ENCODE measurements at places on chromosomes 6 and 20.

DNA sequence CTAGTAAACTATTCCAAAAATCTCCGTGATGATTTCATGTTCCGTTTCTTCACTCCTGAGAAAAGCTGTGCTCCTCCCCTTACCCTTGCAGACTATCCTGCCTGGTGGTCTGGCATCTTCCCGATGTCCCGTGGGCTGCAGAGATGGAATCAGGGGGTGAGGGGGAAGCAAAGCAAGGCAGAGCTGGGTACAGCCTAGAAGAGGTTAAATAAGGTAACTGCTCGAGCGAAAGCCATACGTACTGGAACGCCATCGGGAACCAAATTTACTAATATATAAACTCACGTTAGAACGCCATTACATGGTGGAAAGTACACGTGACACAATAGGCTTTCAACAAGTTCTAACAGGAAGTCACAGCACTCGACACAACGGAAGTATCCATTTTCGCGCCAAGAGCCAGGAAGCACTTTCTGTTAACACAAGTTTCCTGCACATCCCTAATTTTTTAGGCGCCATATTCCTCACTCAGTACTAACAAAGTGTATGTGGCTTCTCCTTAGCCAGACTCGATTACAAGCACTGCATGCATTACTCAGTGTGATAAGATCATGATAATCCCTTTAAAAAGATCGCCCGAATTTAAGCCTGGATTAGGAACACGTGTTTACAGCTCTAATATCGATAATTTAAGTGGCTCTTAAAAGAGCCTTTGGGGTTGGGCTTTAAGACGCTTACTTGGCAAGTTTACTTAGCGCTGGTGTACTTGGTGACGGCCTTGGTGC, 101.6 kb upstream of the PRSS16 start:
- DNase-seq, result peak; percentile 95

DNA sequence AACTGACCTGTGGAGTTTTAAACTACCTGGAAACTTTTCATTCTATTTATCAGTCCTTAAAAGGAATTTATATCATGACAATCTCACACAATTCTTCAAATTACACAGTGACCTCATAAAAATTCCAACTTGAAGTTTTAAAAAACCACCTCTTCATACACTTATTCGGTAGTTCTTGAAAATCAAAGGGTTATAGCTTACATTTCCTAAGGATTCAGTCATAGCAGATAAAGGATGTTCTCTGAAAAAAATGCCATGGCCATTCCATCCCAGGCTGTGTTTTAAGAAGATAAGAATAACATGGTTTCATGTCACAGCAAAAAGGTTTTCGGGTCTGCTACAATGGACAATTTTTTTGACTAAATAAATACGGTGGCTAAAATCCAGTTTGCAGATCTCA, 41.2 kb downstream of the GOPC start:
- no peak for DNase-seq

DNA sequence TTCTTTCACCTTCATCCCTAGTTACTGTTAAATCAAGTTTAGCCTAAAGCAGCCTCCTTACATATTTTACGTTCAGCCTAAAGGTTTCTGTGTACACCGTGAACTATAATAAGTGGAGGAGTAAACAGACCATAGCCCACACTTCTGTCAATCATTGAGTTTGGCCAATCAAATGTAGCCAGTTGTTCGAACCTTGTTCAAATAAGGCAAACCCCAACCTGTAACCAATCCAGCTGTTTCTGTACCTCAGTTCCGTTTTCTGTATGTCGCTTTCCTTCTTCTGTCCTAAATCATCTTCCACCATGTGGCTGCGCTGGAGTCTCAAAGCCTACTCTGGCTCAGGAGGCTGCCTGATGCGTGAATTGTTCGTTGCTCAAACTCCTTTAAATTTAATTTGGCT, 1.8 kb upstream of the FBXO30 start:
- no peak for DNase-seq

GRCh38 chr6:111159633-111160032, 72.3 kb downstream of the SLC16A10 start:
- no peak for DNase-seq

GRCh38 chr20:47204008-47204849, 152.3 kb downstream of the ZMYND8 start:
- DNase-seq, result no peak

DNA sequence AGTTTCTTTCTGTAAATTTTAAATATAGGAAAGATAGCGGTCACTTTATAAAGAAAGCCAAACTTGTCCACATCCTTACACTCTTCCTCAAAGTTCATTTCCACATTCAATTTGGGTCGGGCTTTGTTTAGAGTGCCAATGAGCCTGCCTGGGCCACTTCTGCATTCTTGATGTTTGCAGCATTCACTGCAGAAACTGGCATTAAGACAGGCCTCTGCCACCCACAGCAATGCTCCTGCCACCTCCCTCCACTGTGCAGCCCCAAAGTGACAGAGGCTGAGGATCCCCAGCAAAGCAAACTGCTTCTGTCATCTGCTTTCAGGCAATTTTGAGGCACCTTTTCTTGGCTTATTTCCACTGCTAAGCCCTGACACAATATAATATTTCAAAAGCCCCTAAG, 61.2 kb downstream of the TNFAIP3 start:
- DNase-seq, result no peak

DNA sequence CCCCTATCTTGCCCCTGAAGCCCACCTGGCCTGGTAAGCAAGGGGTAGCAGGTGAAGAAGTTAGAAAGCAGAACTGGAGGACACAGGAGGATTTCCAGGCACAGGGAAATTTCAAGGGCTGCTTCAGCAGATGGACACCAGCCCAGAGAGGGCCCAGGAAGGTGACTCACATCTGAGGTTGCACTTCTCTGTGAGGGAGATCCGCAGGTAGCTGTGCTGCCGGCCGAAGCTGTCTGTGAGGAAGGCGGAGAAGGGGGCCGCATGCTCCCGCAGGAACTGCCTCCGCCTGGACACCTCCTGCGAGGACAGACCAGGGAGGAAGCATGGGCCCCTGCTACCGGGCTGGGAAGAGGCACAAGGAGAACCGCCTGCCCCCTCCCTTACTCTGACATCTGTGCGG, 7.1 kb downstream of the MOCS1 start:
- no peak for DNase-seq

- no peak for DNase-seq
Measured at GRCh38 chr20:51285684-51286083, 256.8 kb downstream of the NFATC2 start.

DNA sequence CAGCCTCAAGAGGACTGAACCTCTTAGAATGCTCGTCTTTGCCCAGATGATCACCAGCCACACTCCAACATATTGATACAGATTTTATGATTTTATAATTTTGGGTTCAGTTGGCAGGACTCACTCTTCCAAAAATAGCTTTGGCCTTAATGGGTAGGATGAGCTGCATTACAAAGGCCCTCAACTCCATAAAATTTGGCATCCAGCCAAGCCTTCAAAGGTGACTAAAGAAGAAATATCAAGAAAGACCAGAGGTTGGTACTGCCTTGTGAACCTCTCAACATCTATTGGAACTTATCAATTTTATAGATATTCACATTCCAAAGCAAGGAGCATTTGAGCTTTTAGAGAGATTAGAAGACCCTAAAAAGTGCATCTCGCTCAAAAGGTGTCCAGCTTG, 48.4 kb upstream of the SNAP25 start:
- DNase-seq, result no peak

- DNase-seq, result no peak
Measured at GRCh38 chr20:59547596-59547995, 56.7 kb upstream of the PHACTR3 start.

DNA sequence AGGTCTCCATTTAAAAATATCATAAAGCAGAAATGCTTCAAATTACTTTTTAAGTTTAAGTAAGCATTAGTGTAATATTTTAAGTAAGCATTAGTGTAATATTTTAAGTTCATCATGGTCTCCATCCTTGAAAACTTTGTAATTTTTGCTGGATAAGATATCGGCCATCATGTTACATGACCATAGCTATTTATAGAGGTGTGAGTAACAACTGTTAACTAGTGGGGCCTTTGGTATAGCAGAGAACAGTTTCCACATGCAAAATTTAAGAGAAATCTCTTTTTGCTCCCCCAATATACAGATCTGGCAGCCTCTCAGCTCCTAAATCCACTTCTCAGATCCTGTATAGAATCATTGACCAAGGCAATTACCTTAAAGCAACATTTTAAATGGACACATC, 468 bp downstream of the TRDN start:
- no peak for DNase-seq

- DNase-seq, result no peak
Measured at GRCh38 chr20:14441201-14441600, 103.8 kb upstream of the FLRT3 start.

DNA sequence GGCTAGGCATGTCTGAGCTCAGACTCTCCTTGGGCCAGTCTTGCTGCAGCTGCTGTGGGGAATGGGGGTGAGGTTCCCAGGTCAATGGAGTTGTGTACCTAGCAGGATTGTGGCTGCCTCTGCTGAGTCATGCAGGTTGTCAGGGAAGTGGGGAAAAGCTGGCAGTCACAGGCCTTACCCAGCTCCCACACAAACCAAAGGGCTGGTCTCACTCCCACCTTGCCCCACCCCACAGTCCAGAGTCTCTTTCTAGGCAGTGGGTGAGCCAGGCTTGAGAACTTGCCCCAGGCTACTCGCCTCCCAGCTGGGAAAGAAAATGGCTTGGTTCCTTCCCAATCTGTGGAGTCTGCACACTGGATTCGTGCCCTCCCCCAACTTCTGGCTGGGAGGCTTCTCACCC, 65.7 kb downstream of the SCP2D1 start:
- DNase-seq, result no peak

DNA sequence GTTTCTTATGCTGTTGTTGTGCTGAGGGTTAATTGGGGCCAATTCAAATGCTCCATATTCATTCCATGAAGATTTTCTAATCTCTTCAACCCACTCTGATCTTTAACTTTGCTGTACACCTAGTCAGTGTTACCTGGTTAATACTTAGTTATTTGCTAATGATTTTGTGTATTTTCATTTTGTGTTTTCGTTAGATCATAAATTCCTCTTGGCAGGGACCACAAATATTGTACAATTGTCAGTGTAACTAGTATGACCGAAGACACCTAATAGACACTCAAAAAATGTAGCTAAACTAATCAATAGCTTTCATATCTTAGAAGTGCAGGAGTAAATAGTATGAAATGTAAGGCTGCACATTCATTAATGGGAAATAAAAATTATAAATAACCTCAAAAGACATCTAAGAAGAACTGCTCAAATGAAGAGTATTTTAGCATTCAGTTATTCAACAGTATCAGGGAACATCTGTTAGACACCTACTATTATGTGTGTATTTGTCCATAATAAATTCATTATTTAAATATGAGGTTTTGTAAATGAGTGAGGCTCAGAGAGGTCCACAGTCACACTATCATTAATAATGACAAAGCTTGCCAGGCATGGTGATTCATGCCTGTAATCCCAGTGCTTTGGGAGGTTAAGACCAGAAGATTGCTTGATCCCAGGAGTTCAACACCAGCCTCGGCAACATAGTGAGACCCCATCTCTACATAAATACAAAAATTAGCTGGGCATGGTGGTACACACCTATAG, 13.4 kb upstream of the HSF2 start:
- no peak for DNase-seq

DNA sequence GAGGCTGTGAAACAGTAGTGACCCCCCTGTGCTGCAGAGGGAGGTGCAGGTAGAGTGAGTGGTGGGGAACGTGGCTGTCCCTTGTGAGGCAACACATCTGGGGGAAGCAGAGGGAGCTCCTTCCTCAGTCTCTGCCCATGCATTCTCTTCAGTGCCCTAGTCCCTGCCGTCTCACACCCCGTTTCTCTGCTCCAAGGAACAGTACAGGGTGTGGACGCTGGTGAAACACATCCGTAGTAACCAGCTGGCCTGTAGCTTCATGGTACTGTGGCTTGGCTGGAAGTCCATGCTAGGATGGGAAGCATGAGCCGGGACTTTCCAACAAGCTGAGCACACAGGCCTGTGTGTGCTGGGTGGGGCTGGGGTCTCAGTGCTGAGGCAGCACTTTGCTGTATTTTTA, 25.4 kb upstream of the CST3 start:
- DNase-seq, result no peak

GRCh38 chr6:121755485-121755884, 320.0 kb downstream of the GJA1 start:
- DNase-seq, result no peak

DNA sequence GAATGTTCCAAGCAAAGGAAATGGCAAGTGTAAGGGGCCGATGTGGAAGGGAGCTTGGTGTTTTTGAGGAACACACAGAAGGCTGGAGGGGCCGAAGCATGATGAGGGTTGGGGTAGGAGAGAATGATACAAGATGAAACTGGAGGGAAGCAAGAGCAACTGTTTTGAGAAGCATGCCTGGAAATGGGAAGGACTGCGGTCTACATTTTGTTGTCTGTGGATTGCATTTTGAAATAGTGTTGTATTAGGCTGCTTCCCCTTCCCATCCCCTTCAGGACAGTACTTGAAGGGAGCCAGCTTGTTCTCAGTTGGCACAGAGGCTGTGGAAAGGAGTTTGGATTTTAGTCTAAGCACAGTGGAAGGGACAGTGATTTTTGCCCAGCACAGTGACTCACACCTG, 2.2 kb downstream of the TM9SF4 start:
- DNase-seq, result no peak

DNA sequence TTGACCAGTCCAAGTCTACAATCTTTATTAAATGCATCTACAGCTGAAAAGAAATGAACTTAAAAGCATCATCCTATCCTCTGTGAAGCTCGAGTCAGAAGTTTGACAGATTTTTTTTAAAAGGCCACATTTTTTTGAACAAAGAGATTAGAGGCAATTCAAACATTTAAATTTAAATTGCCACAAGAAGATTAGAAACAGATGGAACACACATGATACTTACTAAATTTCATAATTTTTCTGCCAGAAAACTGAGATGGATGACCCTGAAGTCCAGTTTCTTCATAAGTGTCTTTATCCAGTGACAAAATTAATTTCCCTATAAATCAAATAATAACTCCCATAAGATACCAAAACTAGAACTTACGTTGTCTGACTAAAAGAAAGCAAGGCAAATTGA, 4.3 kb downstream of the RPP40 start:
- no peak for DNase-seq

DNA sequence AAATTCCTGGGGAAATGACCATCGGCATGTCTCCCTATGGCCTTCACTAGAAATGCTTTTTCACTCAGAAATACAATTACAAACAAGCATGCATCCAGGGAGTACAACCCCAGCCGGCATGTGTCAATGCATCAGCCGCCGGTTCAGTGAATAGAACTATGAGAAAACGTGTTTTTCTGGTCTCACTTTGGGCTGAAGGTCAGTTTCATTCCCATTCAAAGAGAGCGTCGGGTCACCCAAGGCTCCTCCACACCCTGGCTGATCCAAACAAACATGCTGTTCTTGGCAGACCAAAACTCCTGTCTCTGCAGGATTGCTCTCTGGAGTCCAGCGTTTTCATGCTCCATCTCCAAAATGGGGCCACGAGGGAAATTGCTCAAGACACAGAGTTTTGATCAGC, 35.5 kb upstream of the NXT1 start:
- no peak for DNase-seq

DNA sequence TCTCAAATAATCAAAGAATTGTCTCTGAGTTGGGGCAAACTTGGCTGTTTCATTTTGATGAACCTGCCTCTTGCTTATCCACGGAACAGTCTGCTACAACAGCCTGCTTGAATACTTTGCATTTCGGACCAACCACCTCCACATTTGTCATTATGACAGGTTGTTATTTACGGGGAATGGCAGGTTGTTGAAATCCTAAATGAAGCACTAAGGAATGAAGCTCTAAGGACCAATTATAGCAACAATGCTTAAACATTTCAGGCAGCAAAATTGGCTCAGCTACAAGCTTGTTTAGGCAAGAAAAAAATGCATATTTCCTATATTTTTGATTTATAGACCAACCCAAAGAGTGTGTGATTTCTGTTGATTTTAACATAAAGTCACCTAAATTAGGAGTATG, 84.5 kb downstream of the MAP3K7 start:
- DNase-seq, result no peak
